Hematopoietic multipotent progenitor cell treated with erythropoietin and hydrocortisone succinate and interleukin-3 and kit ligand, for 15 days (in vitro differentiated cells): ENCODE measurements at places on chromosomes 16 and 17.

DNA sequence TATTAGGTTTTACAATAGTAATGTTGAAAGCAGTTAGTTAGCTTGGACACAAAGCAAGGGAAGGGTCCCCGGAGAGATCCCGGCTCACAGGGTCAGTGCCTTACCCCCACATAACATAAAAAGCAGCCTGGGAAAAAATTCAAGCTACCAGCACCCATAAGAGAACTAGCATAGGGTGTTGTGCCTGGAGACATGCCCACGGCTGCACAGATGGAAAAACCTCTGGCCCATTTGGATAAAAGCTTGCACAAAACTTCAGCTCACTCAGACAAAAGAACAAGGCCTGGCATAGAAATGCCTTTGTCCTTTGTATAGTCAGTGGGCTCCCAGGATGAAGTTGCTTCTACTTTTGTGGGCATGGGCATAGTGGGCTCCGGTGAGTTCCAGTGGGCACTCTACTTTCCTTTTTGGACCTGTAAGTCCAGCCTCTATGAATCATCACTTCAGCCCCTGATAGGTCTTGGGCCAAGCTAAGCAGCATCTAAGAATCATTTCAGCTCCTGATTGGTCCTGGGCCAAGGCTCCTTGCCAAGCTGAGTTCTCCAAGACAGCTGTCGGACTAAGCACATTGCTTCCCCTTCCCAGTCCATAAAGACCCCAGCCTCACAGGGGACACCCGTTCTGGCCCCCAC, 1.3 kb upstream of the RDM1 start:
- DNase-seq: no peak

DNA sequence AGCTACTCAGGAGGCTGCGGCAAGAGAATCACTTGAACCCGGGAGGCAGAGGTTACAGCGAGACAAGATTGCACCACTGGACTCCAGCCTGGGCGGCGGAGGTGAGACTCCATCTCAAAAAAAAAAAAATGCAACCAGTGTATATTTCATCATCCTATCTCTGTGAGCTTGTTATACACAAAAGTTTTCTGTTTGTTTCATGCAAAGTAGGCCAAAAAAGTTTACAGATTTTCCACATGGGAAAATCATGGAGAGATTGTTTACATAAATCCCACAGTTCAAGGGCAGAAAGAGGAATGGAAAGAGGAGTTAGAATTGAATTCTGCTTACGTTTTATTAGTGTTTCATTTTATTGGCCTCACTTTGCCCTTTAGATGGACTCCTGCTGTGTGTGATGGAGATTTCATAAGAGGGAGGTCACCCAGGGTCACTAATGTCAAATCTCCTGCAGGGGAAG, 24.7 kb downstream of the NARF start:
- no peak for DNase-seq

- no peak for DNase-seq
These were observed 94.0 kb upstream of the CDH5 start for GRCh38 chr16:66272461-66272860.

GRCh38 chr16:2148714-2149629, 547 bp downstream of the RAB26 start:
- no peak for DNase-seq

DNA sequence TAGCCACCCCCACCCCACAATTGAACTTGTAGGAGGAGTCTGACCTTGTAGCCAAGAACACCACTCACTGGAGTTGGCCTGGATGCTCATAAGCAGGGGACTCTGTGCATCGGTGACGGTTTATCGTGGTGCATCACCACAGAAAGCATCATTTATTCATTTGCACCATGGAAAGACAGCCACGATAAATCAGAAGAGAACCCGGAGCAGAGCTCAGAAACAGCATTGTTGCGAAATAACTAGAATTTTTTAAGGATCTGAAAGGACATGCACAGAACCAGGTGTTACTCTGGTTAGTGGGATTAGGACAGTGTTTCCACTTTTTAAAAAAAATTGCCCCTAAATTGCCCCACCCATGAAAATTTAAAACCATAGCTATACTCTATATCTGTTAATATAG, 44.4 kb upstream of the IRX6 start:
- no peak for DNase-seq
